ENCODE measurements at places on chromosomes 7 and 10. TPM values are rescaled to one million over a fixed set of nuclear protein-coding genes. Genes with fewer than 3 reads are reported as not detected.

NUPR2 gene
- total RNA-seq = not detected

FAM25C gene
- not detected for total RNA-seq

CNNM2 gene
- 6.9 TPM for total RNA-seq

VSTM4 gene
- total RNA-seq = 2.1 TPM

GCK gene
- total RNA-seq = 0.31 TPM

DNA sequence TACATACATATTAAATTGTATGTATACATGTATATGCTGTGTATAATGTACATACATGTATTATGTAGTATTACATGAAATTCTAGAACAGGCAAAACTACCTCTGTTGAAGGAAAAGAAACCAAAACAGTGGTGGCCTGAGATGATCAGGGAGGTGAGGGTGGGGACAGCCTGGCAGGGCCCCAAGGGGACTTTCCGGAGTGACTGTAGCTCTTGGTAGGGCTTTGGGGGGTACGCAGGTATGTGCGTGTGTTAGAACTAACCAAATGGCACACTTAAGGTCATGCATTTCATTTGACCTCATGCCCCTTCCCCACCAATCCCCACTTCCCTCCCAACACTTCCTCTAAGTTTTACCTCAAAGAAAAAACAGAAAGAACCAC, 31.3 kb downstream of the CTBP2 start:
- ATAC-seq = no peak

DNA sequence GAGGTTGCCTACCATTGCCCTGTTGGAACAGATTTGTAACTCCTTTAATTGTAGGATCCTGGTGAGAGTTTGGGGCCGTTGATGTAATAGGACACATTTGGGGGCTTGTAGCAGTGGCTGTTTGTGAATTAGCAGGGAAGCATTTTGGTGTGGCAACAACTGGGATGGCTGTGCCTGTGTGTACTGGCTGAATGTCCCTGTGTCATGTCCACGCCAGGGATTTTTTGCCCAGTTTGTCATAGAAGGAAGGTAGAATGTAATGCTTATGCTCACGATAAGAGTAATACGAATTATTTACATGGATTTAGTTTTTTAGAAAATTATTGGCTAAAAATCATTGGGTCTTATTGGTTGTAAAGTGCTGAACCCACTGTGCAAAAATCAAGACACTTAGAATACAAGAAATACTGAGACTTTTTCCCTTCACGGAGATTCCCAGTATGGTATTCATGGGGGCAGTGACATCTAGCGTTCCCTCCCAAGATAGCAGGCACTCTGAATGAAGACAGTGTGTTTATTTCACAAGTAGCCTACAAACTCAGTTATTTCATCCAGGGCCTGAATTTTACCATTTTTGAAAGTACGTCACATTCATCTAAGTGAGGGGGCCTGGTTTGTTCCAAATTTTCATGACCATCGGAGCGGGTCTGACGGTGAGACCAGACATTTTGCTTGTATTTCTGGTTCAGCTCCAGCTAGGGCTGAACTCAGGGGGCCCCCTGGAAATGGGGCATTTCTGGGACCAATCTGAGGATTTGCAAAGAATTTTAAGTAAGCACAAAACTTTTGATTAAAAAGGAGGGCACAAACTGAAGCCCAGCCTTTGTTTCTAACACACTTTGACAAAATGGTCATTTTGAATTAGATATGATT, 74.7 kb downstream of the CACNB2 start:
- peak; percentile 67 for ATAC-seq

DNA sequence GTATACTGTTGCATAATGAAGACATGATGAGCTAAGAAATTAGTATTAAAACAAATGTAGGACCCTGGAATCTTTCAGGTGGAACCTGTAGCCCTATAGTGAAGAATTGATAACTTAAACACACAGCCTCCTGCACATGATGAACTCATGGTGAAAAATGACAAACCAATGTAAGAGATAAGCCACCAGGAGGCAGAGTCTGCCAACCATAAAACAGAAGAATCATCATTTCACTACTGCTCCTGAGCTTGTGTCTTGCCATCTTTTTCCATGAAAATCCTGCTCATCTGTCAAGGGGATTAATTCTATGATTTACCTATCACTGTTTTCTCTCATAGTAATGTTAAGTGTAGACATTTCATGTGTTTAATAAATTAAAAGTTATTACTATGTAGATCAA, 363.9 kb downstream of the MALRD1 start:
- ATAC-seq = no peak

GRCh38 chr7:49771427-49772176, 1.8 kb upstream of the VWC2 start:
- no peak for ATAC-seq

- no peak for ATAC-seq
These were observed 219.8 kb downstream of the CTNNA3 start for GRCh38 chr10:67476201-67476600.

DNA sequence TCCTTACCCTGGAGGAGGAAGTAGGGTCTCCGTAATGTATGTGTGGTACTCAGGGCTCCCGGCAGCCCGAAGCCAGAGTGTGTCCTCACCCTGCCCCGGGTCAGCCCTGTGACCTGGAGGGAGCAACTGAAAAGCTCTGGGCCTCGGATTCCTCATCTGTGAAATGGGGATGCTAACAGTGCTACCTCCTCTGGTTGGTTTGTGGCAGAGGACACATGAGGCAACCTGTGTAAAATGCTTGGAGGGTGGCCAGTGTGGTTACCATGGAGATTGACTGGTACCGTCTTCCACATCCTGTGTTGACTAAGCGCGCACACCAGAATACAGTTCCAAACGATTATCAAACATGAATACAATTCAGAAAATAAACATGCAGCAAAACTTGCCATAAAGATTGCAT, 163.8 kb upstream of the KLF6 start:
- no peak for ATAC-seq

- no peak for ATAC-seq
These were observed 80.0 kb downstream of the COBL start for GRCh38 chr7:51236470-51237132.

DNA sequence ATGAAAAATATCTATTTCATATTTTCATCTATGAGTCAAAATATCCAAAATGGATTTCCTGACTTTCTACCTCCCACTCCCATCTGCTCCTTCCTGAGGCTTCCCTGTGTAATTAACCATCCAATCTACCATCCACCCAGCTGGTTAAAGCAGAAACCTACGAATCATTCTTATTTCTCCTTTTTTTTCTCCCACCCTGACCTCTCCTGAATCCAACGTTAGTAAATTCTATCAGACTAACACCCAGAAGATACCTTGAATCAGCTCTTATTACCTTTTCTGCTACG, 3.7 kb upstream of the LIPF start:
- no peak for ATAC-seq

- no peak for ATAC-seq
These were observed 66.7 kb downstream of the CREB3L2 start for GRCh38 chr7:137934941-137935883.

DNA sequence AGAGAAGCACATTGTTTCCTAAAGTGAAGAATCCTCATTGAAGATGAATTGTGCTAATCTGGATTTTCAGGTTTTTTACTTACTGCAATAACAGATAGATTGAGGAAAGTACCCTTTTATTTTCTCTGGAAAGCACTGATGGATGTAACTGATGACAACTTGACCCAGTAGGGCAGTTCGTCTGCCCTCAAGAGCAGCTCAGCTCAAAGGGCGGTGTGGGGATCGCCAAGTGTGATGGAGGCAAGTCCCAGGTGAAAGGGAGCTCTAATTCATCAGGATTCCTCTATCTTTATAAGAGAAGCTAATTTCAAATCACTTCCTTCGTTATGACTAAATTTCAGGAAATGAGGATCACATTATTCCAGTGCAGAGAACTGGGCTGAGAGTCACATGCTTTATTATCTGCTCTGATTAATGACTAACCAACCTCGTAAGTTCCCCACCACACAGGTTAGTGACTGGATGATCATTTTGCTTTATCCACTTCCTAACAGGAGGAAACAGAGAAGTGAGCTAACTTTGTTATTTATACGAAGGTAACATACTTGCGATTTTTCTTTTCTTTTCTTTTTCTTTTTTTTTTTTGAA, 98.8 kb downstream of the PFKFB3 start:
- no peak for ATAC-seq

- no peak for ATAC-seq
These were observed 225.4 kb downstream of the ZMYND11 start for GRCh38 chr10:360653-361052.

DNA sequence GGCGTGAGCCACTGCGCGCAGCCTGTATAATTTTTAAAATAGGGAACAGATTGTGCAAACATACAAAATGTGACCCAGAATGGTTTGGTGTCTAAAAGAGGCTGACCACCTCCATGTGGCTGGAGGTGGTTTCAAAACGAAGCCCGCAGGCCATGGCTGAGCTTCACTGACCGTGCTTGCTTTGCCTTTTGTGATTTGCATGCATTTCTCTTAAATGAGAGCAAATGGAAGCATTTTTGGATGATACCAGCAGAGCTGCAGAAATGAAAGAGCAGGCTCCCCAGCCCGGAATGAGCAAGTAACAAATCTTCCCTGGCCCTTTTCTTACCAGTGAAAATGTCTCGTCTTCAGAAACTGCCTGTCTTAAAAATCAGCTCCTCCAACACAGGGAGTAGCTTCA, 239.9 kb downstream of the CAMK1D start:
- ATAC-seq = no peak

DNA sequence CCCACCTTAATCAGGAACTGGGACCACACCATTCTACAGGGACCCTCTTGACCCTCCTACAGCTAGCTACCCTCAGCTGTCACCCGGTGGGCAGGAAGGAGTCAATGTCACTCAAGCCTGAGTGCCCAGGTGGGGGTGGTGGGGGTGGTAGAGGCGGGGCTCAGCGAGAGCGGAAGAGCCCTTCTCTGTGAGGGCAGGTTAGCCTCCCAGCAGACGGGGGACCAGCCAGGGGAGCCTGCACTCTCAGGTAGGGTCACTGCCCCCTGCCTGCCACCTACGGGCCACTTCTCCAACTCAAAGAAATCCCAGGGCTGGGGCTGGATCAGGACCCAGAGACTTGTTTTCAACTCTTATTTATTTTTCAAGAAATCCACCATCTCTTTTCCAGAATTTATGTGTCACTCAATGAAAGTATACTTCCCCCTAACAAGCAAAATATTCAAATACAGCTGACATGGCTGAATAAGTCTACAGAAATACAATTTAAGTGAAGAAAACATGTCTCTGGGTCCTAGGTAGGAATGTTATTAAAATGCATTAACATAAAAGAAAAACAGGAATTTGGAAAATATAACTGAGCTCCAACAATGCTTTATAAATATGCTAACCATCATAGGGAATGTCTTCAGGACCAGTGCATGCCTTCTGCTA, 63.4 kb upstream of the DDC start:
- no peak for ATAC-seq

- ATAC-seq = no peak
These were observed 210.5 kb downstream of the CSTF2T start for GRCh38 chr10:51488766-51489408.

DNA sequence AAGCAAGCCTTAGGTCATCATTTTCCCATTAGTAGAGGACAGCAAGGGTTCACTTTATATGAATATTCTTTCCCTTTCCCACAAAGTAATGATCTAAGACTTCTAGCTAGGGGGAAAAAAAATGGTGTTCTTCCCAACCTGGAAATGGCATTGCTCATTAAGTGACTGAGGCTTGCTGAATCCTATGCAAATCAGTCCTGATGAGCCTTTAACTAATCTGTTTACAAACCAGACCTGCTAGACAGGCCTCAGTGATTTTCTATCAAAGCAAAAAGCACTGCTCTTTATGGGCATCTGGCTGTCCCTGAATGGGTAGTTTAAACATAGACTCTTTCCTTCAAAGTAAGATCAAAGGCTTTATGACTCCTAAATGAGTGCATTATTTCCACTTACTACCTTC, 146.3 kb downstream of the HIBADH start:
- ATAC-seq = no peak

DNA sequence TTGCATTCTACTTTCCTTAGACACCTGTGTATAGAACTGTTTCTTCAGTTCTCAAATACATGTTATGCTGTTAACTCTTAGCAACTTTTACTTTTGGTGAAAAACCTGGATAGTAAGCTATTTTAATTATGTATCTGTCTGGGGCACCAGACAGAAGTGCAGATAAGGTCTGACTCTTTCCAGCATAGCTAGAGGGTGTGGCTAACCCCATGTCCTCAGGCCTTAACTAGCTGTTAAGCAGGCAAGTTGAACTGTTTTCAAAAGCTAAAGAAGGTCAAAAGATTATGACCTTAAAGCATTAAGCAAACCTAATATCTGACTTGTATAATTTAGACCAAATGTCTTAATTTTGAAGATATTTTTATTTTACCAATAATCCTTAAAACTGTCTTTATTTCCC, 45.1 kb upstream of the INHBA start:
- no peak for ATAC-seq

DNA sequence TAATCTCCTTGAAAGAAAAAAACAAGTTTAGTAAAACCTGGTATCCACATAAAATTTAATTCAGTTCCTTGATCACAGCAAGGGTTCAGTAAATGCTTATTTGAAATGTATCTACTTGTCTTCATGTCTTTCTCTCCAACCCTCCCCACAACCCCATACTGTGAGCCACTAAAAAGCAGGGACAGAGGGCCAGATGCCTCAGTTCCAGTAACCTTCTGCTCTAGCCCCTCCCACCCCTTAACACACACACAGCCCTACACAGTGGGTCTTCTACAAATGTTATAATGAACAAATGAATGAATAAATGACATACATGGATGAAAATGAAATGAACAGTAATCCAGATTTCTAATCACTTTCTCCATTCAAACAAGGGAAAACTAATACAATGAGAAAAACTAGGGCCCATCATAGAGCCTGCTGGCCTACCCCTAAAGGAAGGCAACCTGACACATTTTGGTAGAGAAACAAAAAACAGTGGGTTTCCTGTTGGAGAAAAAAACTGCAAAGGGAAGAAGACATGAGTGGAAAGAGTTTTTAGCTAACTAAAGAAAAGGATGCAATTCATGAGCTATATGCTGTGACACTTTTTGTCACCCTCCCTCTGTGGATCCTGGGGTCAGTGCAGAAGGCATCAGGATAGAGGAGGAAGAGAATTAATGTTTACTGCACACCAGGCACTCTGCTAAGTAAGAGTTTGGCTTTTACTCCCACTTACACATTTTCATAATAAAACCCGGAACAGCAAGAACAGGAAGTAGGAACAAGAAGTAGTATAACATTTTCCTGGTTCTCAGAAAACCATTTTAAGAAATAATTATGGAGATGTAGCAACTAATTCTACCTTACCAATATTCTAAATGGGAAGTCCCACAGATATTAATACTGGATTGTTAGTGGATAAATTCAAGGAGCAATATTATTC, 38.1 kb downstream of the ELMO1 start:
- ATAC-seq = no peak

- ATAC-seq = peak; percentile 48
These were observed 549 bp upstream of the DDX50 start for GRCh38 chr10:68900427-68901104.

DNA sequence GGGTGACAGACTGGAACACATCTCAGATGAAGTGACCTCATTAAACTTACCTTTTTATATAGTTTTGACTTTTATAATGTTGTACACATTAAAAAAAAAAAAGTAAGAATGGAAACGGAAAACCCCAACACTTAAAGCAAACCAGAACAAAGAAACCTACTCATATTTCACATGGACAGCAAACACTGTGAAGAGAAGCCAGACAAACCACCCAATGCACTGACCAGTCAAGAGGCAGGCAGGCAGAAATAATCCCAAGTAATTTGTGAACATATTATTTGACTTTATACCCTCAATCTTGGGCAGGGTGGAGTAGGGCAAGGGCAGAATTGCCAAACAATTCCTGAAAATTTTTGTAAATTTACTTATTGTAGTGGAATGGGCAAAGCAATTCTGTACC, 39.8 kb downstream of the WAPL start:
- no peak for ATAC-seq
